Activated CD4-positive, alpha-beta T cell treated with anti-CD3 and anti-CD28 coated beads, Interleukin-2, amount 50 U/mL, for 4 hours (primary cell): ENCODE measurements at places on chromosomes 1 and 21.
A peak's percentile ranks its signal among the peaks of the same experiment; 100 is the strongest.

DNA sequence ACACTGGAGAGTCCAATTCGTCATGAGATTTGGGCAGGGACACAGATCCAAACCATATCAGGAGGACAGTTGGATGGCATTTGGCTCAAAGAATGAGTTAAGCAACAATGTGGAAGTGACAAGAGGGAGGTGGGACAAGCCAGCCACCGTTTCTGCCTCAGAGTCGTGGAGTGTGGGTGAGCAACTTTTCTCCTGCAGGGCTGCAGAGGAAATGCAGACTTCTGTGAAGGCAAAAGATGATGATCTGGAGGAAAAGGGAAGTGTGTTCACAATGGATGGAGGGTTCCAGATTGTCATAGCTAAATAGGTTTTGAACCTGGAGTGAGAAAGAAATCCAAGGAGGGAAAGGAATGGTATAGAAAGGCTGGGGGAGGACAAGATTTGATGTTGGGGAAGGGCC lies 16.4 kb upstream of the KANK4 start:
- DNase-seq, result no peak

GRCh38 chr1:118116909-118117308 lies 68.1 kb downstream of the SPAG17 start:
- DNase-seq, result no peak

DNA sequence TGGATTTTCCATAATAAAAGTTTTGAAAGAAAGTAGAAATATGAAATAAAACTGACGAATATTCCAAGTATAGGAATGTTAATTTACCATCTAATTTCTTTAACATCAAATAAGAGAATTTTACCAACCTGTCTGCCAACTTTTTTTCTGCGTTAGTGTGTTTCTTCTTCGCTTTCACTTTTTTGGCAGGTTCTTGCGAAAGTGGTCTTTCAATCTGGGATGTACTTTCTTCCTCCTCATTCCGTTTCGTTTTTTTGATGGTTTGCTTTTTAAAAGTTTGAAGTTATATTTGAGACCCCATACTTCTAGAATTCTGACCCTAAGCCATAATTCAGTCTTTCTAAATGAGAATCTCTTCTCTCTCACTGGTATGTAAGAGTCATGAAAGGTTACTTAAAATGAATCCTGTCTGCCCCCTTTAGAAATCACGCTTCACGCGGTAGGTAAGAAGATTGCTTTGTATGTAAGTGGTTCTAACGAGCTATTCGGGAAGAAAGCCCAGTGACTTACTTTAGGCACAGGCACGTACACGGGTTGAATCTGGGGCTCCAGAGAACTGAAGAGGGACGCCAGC lies 580 bp downstream of the RBM34 start:
- peak; percentile 9 for DNase-seq

GRCh38 chr1:111422546-111423391 lies 4.8 kb downstream of the OVGP1 start:
- DNase-seq, result no peak

GRCh38 chr1:206030714-206031113 lies 7.0 kb upstream of the CTSE start:
- peak; percentile 52 for DNase-seq

GRCh38 chr1:201157949-201158348 lies 3.7 kb upstream of the TMEM9 start:
- no peak for DNase-seq

DNA sequence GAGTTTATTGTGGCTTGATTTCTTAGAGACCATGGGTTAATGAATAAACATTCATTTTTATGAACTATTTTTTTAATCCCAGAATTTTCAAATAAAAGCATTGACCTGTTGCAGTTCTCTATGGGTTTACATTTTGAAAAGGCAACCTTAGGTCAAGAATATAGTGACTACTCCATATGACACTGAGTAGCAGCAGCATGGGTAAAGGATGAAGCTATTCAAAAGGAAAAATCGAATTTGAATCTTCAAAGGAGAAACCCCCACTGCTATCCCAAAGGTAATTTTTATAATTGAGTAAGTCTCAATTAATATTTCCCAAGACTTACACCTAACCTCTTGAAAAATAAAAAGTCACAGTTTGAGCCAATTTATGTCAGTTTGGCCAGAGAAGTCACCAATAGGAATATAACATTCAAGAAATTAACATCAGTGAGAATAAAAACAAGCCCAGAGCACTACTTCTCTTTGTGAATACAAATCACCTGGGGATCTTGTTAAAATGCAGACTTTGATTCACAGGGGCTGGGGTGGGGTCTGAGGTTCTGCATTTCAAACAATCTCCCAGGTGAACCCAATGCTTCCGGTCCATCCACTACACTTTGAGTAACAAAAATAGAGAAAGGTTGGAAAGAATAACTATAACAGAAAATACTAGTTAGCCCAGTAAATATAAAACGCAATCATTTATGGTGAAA lies 39.8 kb downstream of the USP1 start:
- DNase-seq, result no peak

DNA sequence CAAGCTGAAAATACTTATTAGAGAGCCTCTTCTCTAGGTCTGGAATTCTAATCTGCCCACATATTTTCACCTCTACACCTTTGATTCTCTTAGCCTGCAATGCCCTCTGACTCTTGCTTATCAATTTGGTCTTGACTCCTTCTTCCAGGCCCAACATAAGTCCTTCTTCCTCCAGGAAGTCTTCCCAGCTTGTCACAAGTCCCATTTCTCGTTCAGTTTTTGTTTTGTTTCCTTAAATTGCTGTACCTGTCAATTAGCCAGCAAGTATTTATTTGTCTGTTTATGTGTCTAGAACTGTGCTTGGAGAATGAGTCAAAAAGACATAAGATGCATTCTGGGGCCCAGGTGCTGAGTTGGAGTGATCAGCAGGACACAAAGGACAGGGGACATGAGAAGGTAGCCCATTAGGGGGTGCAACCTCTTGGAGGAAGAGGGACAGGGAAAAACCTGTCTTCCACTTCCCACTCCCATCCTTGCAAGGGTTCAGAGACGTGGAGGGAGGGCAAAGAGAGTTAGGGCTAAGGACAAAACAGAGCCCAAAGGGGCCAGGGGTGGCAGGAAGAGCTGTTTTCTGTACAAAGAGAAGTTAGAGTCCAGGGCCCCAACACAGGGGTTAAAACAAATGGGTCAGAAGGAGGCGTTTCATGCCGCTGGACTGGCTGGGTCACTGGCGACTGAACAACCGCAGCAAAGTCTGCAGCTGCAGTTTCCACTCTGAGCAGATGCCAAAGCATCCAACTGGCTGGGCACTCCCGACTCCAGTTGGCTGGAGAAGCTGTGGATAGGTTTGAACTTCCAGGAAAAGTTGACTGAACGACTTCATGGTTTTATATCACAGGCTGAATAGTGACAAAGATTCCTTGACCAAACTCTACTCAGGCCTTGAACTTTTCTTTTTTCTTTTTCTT lies 10.7 kb upstream of the CNR2 start:
- DNase-seq, result no peak

DNA sequence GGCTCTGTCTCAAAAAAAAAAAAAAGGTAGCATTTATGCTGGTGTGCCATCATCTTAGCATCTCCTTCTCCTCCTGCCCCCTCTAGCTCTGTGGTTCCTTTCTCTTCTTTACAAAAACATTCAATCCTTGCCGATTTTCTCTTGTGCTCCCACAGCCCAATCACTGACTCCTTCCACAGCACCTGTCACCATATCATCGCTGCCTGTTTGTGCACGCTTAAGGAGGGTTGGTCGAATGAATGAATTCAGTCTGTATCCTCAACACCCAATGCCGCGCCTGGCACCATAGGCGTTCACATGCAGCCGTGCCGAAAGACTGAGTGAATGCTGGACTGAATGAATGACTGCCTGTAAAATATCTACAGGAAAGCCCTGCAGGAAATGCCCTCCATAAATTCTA lies 7.9 kb downstream of the RNU5D-1 start:
- no peak for DNase-seq

DNA sequence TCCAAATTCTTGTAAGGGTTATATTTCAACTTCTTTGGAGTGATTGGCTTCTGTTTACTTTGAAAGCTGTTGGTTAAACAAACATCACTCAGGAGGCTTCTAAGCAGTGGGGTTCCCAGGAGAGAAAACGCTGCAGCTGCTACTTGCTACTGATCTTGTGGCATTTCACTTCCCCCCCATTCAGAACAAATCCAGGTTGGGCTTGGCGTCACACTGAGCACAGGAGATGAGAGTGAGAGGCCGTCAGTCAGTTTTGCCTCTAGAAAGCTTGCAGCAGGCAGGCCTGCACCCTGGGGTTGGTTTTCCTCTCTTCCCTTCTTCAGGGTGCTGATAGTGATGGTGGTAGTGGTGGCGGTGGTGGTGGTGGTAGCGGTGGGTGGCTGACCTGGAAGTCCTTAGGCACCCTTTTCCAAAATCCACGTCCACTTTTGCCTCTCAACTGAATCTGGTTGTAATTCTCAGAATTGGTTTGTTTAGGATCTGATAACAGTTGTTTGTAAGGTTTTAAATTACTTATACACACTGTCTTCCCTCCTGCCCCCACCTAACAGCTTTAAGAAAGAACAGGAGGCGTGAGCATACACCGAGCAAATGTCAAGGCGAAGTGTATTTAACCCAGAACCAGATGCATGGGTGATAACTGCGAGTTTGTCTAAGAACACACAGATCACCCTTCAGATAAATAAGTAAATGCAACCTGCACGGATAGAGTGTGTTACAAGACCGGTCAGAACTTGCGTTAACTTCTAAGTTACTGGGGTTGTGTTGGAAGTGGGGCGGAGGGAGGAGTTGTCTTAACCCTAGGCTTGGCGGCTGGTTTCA lies 3.2 kb upstream of the PROX1 start:
- DNase-seq, result no peak

DNA sequence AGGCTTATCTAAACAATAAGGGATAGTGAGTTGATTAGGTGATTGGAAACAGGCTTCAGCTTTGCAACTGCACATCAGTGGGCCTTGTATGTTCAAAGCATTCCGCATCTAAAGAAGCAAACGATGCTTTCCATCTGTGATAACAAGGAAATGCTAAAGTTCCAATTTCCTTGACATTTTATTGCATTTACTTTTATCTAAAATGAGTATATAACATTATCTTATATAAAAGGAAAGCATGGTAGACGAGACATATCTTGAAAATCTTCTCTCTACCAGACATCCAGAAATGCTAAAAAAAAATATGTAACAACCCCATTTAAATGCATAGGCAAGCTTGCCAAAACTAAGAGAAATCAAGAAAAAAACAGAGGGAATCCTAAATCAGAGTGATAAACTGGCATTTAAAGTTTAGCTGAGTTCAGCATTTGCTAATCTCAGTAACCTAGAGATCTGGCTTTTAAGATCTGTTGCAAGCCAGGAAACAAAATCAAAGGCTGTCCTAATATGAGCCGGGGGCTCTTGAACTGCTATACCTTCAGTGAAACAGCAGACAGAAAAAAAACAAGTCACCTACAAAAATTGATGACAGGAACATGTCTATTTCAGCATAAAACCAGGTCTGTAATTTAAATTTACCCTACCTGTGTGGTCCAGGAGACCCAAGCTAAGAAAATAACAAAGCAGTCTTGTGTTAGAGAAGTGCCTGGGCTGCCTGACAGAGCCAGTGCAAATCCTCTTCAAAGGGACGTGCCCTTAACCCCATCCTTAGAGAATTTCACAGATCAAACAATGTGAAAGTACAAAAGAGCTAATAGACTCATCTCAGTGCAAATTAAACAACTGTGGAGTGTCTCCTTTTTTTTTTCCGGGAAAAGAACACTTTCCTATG lies 3.1 kb upstream of the RGS13 start:
- no peak for DNase-seq

DNA sequence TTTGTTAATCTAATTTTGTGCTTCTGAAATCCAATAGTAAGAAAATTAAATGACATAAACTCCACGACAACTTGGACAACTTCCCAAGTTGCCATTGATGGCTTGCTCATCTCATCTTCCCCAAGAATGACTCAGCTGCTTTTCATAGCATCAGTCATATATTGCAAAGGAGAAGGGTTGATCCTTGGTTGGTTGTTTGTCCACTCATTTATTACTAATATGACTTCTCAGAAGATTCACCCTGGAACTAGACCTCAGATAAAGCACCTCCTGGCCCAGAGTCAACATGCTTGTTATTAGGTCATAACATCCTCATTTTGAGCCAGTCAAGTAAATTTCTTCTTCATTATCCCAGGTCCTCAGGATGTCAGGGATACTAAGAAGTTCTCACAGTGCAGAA lies 2.3 kb upstream of the LCE3D start:
- DNase-seq, result no peak
